ENCODE measurements at places on chromosomes 3 and 15.

GRCh38 chr3:27714692-27715453 lies 7.2 kb downstream of the EOMES start:
- DNase-seq = no peak

DNA sequence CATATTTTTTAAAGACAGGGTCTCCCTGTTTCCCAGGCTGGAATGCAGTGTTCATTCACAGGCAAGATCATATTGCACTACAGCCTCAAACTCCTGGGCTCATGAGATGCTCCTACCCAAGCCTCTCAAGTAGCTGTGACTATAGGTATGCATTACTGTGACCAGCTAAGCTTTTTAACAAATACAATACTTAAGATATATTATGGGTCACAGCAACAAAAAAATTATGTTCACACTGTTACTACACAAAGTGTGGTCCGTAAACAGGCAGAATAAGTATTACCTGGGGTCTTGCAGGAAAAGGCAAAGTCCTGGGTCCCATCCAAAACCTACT lies 152.5 kb downstream of the VPS13C start:
- DNase-seq = no peak

GRCh38 chr3:141184430-141184829 lies 47.2 kb upstream of the PXYLP1 start:
- DNase-seq = no peak

DNA sequence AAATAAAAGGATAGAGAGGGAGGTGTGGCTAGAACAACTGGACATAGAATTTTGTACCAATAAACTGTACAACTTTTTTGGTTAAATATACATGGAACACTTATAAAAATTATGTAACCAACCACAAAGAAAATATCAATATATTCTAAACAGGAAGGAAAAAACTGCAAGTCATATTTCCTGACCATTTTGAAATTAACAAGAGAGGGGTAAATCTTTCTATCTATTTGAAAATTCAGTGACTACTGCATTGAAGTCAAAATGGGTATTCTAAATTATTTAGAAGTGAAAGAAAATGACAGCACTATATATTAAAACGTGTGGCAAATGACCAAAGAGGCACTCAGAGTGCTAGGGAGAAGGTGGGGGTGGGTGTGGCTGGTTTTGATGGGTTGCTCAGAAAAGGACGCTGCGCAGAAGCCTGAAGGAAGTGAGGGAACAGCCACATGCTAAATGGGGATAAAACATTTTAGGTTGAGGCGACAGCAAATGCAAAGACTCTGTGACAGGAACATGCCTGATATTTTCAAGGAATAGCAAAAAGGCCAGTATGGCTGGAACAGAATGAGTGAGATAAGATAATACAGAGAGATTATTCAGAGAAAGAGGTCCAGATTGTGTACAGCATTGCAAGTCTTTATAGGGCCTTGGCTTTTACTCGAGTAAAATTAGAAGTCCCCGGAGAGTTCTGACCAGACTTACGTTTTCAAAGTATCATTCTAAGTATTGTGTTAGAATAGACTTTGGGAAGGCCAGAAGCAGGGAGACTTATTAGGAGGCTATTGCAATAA lies 41.1 kb downstream of the ERICH6 start:
- no peak for DNase-seq

DNA sequence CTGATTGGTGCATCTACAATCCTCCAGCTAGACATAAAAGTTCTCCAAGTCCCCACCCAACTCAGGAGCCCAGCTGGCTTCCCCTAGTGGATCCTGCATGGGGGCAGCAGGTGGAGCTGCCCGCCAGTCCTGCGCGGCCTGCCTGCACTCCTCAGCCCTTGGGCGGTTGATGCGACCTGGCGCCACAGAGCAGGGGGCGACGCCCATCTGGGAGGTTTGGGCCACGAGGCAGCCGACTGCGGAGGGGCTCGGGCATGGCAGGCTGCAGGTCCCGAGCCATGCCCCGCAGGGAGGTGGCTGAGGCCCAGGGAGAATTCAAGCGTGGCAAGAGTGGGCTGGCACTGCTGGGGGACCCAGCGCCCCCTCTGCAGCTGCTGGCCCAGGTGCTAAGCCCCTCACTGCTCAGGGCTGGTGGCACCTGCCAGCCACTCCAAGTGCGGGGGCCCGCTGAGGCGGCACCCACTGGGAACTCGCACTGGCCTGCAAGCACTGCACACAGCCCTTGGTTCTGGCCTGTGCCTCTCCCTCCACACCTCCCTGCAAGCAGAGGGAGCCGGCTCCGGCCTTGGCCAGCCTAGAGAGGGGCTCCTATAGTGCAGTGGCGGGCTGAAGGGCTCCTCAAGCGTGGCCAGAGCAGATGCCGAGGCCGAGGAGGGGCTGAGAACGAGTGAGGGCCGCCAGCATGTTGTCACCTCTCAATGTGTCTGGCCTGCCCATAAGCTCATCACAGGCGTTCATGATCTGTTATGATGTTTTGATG lies 30.1 kb downstream of the COL6A6 start:
- DNase-seq = no peak

GRCh38 chr3:48502728-48503168 lies 1.2 kb downstream of the SHISA5 start:
- no peak for DNase-seq

DNA sequence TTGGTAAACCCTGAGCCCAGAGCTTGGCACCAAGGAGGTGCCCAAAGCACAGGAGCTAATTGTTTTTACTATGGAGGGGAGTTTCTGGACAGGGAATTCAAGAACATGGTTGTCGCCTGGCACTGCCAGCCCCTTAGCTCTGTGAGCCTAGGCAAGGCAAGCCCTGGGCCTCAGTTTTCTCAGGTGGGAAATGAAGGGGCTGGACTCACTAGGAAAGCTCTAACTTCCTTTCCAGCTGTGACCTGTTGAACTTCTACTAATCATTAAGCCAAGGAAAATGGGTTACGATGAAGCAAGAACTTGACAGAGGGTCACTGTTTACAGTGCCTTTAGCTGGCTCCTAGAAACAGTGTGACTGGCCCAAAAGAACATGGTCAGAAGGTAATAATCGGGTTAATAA lies 277.2 kb downstream of the SHQ1 start:
- DNase-seq = no peak

- DNase-seq = no peak
These were observed 334.1 kb upstream of the GRM7 start for GRCh38 chr3:6526861-6527260.

DNA sequence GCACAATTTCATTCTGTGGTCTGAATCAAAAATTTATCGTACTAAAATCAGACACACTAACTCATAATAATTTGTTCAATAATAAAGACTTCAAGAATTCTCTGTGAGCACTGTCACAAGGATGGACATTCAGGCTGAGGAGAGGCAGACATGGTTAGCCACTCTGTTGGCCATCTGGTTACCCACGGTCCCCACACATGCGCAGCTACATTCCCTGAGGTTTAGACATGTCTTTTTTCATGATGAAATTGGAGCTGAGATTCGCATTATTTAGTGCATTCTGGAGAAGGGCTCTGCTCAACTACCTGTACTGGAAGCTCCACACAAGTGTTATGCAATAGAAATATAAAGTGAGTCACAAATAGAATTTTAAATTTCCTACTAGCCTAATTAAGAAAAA lies 156.9 kb downstream of the SUCNR1 start:
- no peak for DNase-seq

- no peak for DNase-seq
These were observed 27.0 kb upstream of the POLG start for GRCh38 chr15:89361451-89362202.

GRCh38 chr3:184011230-184011876 lies 6.3 kb downstream of the ABCC5 start:
- DNase-seq = no peak

DNA sequence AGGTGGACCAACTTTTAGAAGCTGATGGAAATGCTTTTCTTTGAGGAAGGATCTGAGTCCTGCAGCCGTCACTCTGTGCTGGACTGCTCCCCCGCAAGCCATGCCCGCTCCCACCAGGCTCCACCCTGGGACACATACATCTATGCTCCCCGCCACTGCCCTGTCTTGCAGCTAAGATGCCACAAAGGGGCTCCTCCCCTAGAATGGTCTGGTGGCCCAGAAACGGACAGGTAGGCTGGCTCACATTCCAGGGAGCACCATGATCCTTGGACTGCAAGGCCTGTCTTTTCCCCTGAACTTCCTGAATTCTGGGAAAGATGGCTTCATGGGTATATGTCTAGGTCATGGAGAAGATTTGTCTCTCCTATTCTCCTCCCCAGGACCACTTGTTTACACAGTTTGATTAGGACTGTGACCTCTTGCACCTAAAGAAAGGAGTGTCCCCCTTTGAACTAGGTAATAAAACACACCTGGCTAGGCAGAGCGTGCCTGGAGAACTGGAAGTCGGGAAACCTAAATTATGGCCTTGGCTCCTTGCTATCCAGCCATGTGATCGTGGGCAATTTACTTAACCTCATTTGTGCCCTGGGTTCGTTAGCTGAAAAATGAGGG lies 220.9 kb upstream of the BHLHE40 start:
- no peak for DNase-seq

DNA sequence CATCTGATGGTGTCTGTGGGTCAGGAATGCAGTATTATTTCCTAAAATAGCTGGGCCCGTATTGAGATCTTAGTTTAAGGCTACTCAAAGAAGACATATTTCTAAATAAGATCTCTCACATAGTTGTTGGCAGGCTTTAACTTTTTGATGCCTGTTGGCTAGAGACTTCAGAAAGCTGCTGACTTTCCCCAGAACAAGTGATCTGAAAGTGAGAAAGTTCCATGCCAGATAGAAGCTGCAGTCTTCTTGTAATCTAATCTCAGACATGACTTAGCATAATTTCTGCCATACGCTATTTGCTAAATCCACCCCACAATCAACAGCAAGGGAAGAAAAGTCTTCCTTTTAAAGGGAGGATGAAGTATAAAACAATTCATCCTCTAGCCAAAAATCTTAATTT lies 867.1 kb downstream of the IGSF11 start:
- no peak for DNase-seq

DNA sequence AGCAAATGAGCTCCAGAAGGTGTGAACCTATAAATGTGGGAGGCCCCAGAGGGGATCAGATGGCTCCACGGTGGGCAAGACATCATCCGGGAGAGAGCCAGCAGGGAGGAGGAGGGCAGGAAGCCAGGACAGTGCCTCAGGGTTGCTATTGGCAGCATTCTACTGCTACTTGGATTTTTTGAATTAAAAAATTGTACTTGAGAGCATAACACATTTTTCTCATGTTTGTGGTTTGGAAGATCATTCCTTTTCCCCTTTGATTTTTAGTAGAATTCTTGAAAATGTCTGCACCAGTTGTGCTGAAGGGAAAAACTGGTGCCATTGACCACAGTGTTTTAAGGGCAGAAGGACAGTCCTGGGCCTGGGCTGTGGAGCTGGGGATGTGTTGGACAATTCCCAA lies 59.2 kb downstream of the LYZL4 start:
- no peak for DNase-seq

GRCh38 chr3:135792858-135793475 lies 172.6 kb upstream of the PPP2R3A start:
- no peak for DNase-seq

GRCh38 chr15:90425726-90426346 lies 37.8 kb downstream of the IQGAP1 start:
- no peak for DNase-seq

DNA sequence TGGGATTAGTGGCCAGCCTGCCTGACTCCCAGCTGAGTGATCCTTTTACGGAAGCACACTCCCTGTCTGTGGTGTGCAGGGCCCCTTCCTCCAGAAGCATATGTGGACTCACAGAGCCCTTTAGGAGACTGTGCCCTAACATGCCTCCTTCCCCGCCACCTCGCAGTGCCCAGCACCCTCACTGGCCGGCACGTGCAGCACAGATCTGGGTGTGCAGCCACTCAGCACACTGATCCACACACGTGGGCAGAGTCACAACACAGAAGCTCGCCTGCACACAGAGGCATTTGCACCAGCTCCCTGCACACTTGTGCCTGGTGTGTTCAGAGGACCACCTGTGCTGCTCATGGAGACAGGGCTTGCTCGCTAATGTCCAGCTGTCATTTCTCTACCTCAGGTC lies 23.6 kb upstream of the CSPG4 start:
- DNase-seq = no peak

- DNase-seq = no peak
These were observed 188.7 kb upstream of the EIF1B start for GRCh38 chr3:40120806-40121205.

- DNase-seq = no peak
These were observed 646.0 kb downstream of the TUSC7 start for GRCh38 chr3:117355566-117355965.

DNA sequence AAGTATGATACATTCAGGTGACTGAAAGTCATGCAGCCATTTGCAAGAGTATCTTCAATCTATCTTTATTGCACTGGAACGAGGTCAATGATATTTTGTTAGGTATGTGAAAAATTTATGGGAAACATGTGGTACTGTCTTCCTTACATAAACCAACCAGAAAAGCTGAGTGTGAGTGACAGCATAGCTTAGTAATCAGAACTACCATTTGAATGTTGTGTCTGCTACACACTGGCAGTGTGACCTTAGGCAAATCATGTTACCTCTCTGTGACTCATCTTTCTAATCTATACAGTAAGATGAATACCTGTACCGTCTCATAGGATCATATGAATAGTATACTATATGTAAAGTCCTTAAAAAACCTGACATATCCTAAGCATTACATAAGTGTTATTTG lies 337.9 kb upstream of the IL12A start:
- DNase-seq = no peak
